ENCODE measurements at places on chromosomes 4 and X.

DNA sequence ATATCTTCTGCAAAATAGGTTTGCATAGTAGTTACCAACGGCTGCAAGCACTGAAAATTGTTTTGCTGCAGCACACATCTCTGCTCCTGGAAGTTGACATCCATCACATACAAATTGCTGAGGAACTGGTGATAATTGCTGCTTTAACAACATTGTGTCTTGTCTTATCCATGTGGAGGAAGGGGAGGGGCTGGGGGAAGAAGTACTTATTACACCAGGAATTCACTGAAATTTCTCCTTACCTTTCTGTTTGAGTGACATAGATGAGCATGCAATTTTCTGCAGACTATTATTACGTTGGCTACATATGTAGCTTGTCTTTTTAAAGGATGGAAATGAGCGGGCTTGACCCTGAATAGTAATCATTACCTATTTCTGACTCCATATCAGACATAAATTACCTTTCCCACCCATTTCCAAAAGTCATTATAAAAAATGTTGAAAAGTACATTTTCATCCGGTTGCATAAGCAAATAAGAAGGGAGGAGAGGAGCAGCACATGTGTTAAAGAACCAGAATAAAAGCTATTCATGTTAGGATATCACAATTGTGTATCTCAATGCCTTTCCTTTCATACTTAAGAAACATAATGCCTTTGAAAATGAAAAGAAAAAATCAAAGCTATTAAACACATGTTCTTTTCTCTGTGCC, 1905.6 kb downstream of the PCDH7 start:
- DNase-seq, result no peak

DNA sequence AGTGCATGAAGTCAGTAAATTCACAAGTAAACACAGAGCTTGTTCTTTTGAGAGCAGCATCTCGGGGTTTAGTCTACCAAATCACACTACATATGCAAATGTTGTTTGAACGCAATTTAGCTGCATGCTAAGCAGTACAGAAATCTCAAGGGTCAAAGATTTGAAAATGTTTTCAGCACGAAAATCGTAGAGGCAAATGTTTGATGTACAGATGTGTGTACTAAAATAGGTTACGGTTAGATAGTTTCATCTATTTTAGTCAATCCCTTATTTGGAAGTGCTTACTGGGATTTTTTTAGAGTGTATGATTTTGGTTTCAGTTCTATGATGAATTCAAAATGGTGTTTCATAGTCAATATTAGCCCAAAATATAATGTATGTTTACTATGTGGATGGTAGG, 1928.2 kb upstream of the TENM3 start:
- no peak for DNase-seq

GRCh38 chrX:95057341-95057740, 1383.3 kb downstream of the FAM133A start:
- DNase-seq, result no peak

DNA sequence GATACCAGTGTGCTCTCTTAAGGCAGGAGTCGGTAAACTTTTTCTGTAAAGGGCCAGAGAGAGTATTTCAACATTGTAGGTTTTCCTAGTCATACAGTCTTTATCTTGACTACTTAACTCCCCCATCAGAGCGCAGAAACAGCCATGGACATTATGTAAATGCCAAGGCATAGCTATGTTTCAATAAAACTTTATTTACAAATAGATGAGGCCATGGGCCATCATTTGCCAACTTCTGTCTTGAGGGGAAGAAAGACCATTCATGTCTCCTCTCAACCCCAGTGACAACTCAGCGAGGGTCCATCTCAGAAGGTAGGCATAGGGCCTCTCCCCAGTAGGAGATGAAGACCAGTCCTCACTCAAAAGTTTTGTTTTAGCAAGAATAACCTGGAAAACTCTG, 301.3 kb downstream of the FBXW7 start:
- no peak for DNase-seq

- no peak for DNase-seq
Observed at GRCh38 chr4:110449947-110450346, 26.0 kb upstream of the ENPEP start.

DNA sequence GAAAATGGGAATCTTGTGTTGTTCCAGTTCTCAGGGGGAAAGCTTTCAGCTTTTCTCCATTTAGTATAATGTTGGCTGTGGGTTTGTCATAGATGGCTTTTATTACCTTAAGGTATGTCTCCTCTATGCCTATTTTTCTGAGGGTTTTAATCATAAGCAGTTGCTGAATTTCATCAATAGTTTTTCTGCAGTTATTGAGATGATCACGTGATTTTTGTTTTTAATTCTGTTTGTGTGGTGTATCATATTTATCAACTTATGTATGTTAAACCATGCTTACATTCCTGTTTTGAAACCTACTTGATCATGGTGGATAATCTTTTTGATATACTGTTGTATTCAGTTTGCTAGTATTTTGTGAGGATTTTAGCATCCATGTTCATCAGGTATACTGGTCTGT, 66.8 kb upstream of the CENPE start:
- DNase-seq, result no peak

DNA sequence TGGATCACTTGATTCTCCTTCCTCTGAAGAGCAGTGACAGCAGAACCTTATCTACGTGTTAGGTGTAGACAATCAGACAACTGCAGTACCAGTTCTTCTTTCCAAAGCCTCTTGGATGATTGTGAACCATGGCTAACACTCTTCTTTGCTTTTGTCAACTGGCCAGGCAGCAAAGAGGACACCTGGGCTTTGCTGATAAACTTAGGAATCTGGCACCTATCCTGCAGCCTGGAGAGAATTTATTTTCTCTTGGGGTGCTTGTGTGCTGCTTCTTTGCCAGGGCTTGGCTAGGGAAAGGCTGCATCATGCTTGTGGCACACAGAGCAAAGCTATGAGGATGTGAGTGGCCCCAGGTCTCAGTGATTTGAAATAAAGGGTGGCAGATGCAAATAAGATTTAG, 77.4 kb downstream of the ANAPC4 start:
- no peak for DNase-seq

GRCh38 chr4:40672528-40673522, 43.2 kb upstream of the RBM47 start:
- DNase-seq, result peak; percentile 97

- DNase-seq, result peak; percentile 37
Observed at GRCh38 chr4:164779811-164780216, 25.9 kb downstream of the SMIM31 start.

DNA sequence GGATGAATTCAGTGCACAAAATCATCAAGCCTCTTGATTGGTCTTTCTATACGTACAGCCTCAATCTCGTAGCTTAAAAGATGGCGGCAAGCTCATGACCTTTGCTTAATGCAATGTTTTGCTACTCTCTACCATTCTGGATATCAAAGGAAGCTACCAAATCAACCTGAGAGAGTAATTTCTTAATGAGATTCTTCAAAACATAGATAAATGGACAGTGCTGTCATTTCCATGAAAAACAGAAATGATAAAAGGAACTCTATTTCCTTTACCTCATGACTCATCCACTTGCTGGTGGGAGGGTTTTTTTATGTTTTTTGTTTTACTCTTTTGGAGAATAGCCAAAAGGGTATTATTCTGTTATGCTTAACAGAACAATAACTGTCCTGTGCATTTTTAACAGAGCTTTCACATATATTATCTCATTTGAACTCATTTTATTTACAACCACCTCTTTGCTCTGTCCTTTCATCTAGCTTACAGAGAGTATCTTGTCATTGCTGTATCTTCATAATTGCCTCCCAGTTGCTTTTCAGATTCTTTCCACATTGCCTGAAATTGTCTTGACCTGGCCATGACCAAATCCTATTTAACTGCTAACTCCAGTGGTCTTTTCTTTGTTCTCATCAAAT, 138.6 kb upstream of the GPR101 start:
- DNase-seq, result no peak

GRCh38 chr4:95141361-95141760, 383.6 kb downstream of the BMPR1B start:
- peak; percentile 24 for DNase-seq

DNA sequence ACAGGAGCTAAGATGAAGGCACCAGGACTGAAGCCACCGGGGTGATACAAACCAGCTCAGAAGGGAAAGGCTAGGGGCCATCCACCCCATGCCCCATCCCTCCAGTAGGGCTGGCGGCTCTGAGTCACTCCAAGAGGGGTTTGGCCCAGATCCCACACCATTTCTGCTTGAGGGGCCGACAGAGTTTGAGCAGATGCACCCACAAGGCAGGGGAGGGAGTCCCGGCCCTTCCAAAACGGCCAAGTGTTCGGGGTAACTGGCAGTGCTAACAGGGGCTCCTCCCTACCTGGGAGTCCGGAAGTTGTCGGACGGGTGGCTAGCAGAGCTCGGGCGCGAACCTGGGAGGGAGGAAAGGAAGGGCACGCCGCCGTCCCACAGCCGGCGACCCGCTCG, 412 bp downstream of the SLC10A3 start:
- no peak for DNase-seq

DNA sequence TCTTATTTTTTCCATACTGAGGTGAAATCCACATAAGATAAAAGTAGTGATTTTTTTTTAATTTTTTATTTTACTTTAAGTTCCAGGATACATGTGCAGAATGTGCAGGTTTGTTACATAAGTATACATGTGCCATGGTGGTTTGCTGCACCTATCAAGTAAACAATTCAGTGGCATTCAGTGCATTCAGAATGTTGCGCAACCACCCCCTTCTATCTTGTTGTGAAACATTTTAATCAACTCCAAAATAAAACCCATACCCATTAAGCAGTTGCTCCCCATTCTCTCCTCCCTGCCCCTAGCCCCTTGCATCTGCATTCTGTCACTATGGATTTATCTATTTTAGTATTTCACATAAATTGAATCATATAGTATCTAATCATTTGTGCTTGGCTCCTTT, 121.2 kb downstream of the KLHL13 start:
- DNase-seq, result no peak

DNA sequence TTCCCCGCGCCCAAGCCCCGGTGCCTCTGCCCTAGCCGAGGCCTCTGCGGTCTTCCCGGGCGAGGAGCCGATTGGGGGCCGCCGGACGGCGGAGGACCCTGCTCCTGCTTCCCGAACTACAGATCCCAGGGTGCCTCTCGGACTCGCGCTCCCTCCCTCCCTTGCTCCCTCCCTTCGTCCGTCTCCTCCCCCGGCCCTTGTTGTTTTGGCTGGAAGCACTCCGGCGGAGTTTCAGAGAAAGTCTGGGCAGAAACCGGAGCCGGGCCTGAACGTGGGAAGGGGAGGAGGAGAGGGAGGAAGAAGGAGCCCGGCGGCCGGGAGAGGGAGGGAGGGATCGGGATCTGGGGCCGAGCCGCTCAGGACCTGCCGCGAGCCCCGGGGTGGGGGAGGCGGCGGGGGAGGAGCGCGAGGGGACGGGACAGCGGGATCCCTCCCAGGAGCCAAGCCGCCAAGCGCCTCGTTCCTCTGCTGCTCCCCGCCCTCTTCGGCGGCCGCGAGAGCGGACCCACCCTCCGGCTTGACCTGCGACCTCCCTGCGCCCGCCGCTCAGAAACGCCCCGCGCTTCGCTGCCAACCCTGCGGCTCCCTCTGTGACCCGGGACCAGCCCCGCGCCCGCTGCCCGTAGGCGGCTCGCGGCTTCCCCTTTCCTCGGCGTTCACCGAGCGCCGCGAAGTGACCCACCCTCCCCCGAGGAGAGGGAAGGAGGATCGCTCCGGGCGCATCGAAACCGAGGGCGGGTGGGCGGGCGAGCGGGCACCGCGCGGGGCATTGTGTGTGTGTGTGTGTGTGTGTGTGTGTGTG, 496 bp upstream of the GAB1 start:
- DNase-seq, result no peak

GRCh38 chr4:14934704-14935390, 67.4 kb upstream of the CPEB2 start:
- no peak for DNase-seq

- DNase-seq, result no peak
Observed at GRCh38 chr4:164876700-164877324, at the start of gene APELA. Gene APELA (plus strand): TSS chr4:164877178. CDS start chr4:164877332, 154 bp downstream.

GRCh38 chr4:52312722-52313121, 261.6 kb downstream of the SPATA18 start:
- DNase-seq, result no peak

DNA sequence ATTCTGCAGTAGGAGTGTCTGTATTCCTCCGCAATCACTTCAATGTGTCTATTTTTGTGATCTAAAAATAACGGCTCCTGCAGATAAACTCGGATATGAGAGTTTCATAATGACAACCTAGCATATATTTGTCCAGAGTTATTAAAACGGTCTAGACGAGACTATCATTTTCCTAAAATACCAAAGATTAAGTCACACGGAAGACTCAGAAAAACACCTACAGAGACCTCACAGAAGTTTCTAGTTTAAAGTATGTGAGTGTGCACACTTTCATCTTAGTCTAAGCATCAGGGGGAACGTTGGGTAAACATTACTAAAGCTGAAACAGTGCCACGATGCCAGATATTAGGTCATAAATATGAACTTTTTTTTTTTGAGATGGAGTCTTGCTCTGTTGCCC, 156.9 kb downstream of the AFAP1 start:
- DNase-seq, result no peak

DNA sequence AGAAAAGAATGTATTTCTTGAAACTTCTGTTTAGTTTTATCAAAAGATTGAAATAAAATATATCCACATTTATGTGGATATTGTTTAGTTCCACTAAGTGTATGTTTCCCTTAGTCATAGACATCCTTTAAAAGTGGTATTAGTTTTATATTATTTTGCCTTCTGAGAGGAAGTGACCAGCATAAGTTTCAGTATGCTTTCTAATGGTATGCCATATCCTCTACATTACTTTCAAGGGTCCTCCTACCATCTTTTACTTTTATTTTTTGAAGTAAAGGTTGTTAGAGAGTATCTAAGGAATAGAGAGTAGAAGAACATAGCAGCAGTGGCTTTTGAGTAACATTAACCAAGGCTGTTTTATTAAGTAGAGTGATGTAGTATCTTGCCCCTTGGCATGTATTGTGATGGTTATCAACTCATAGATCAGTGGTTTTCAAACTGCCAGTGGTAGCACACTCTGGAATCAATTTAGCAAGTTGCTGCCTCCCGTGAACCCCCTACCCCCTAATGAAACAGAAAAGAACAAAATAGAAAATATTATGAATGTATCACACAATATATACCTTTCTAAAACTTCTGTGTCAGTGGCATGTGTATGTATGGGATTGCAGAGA, 44.8 kb downstream of the RBPJ start:
- no peak for DNase-seq

GRCh38 chr4:149709640-149710039, 106.0 kb downstream of the IQCM start:
- no peak for DNase-seq
